ENCODE measurements at places on chromosomes 1 and 21.

DNA sequence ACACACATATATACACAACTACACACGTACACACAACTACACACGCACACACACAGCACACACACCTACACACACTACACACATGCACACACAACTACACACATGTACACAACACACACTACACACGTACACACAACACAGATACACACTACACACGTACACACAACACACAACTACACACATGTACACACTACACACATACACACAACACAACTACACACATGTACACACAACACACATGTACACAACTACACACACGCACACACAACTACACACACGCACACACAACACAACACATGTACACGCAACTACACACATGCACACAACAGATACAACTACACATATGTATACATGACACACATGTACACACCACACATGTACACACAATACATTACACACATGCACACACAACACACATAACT, 318.1 kb downstream of the CAMTA1 start:
- DNase-seq, result peak; percentile 75

DNA sequence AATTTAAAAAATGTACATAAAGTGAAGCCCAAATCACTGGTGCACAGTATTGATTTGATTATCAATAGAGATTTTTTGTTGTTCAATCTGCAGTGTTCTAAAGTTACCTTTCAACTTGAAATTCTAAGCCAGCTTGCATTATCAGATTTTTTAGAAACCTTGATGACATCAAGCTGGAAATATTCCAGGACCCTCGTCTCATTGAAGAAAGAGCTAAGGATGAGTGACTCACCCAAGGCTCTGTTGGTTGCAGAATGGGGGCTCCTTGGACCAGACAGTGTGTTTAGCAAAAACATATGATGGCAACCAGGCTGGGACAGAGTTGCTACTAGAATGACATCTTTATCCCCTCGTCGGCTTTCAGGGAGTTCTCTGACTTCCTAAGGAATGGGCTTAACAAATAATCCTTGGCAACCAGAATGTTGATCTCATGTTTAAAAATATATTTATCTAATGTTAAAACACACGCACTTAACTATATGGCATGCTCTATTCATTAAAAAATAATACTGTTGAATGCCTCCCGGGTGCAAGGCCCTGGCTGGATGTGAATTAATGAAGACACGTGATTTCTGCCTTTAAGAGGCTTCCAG, 79.7 kb downstream of the RUNX3 start:
- DNase-seq, result no peak

DNA sequence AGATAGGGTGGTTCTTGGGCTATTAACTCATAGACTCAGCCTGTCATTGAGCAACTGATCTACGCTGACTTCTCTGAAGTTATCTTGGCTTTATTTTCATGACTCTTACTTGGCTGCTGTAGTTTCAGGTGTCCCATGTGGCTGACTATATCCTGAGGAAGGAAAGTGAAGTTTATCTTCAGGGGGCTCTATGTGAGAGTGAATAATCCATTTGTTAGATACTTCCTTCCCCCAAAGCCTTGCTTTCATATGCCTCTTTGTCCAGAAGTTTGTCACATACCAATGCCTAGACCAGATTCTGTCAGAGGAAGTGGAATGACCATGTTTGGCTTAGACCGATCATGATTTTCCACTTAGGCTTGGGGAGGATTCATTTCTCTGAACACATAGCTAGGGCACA, 27.9 kb upstream of the C1orf87 start:
- no peak for DNase-seq

GRCh38 chr1:162055062-162055461, 14.4 kb upstream of the NOS1AP start:
- DNase-seq, result no peak

GRCh38 chr1:67711855-67712212, 26.8 kb downstream of the GADD45A start:
- no peak for DNase-seq

- no peak for DNase-seq
Observed at GRCh38 chr21:39014747-39015146, 168.5 kb downstream of the PSMG1 start.

DNA sequence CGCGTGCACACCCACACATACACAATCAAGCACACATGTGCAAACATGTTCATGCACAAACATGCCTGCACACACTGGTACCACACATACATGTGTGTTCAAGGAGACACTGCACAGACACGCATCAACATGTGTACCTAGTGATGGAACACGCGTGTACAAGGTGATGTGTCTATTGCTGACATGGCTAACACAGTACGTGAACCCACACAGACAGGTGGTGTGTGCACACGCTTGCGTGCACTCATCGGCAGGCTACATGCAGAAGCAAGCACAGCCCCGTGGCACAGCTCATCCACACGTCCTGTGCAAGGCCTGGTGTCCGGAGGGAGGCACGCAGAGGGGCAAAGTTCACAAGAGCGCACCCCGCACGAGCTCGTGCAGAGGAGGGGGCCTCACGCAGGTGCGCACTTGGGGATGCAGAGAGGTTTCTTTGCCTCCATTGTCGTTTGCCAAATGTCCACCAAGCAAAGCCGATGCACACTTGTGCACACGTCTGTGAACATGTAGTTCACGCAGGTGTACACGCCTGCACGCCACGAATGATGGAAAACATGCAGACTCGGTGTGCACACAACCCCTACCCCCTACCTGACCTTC, 969 bp downstream of the ACAP3 start:
- DNase-seq, result no peak

All from common myeloid progenitor, CD34-positive (primary cell).